ENCODE measurements at places on chromosomes 2 and 18.

DNA sequence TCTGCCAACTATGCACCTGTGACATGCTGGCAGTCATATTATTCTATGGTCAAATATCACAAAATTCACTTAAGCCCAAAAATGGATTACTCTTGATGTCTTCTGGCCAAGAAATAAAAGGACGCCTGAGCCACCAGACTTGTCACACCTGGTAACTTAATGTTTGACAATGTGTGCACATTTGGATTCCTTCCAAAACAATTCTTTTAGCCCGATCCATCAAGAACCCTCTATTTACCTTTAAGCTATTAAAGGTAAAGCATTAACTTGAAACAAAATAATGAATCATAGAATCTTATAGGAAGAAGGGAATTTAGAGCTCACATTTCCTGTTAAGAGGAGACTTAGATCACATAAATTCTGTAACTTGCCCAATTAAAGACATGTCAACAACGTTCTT lies 46.5 kb upstream of the NFU1 start:
- DNase-seq, result no peak

DNA sequence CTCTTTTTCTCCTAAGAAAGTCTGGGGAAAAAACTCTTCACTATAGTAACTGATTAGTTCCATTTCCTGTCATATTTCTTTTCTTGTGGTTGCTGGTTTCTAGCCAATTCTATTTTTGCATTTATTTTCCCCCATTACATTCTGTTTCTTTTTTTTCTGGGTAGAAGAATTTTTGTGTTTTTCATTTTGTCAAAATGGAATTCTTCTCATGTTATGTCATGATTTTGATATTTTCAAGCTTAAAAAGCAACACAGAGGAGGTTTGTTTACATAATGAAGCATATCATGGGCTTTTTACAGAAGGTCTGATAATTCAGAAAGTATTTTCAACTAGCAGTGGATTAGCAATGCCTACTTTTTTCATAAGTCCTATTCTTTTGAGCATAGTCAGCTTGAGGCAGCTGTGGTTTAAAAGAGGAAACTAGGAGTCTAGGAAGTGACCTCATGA lies 102.0 kb downstream of the MAP2 start:
- DNase-seq, result no peak

DNA sequence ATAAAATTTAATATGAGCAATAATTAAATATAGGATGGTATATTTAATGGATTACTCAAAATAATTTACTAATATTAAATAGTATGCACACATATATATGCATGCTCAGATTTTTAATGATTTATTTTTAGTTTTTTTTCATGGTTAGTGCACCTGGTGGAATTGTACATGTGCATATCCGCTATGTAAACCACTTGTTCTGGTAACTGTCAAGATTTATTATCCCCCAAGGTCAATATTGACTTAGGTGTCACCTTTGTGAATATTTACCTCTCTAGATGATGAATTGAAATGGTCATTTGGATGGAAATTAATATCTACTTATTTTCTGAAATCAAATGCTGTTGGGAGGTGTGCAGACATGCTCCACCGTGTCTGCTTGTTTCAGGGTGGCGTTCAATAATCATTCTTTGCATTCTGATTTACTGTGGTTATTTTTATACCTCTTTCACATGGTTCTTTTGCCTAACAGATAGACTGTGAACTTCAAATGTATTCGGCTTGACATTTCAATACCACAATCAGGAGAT lies 14.7 kb downstream of the CNTNAP5 start:
- DNase-seq, result no peak

DNA sequence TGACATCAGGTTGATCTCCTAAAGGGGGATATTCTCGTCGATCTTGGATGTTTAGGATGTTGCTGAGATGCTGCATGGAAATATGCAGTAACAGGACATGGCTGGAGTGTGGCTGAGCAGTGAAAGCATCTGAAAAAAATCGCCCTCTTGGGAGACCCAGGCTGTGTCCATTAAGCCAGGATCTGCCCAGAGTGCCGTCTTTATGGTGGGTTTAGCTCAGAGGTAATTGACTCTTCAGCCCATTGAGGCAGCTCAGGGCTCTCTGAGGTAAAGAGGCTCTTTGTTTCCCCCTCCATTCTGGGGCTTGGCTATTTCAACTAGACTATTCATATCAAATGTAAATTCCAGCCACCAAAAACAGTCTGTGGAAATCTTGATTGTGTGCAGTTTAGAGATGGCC lies 26.5 kb downstream of the OSBPL6 start:
- no peak for DNase-seq

DNA sequence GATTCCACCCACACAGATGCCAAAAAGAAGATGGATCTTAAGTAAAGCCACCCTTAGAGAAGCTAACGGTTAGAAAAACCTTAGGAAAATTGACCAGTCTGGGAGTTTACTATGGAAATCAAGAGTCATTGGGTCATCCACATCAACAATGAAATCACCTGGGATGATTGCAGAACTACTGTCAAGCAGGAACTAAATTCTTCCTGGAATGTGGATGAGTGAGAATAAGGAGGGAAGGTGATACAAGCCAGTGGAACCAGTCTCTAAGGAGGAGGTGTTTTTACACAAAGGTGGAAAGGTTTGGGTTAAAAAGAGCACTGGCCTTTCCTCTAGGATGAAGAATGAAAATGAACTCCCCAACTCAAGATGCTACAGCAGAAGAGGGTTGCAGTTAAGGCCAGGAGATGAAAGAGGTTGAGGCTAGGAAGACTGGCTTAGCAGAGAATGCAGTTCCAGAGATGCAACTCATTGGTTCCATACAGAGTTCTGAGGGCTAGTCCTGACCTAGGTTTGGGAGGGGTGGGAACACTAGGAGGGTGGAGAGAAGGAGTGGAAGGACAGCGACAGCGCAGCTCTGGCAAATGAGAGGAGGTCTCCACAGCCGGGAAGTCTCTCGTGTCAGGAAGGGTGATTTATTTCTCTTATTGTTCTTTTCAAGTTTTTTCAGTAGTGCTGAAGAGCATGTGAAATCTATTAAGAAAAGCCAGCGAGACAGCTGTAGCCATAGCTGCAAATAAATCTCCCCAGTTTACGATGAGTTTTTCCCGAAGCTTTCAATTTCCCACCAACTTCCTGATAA lies 27.7 kb upstream of the KDM3A start:
- DNase-seq, result no peak

DNA sequence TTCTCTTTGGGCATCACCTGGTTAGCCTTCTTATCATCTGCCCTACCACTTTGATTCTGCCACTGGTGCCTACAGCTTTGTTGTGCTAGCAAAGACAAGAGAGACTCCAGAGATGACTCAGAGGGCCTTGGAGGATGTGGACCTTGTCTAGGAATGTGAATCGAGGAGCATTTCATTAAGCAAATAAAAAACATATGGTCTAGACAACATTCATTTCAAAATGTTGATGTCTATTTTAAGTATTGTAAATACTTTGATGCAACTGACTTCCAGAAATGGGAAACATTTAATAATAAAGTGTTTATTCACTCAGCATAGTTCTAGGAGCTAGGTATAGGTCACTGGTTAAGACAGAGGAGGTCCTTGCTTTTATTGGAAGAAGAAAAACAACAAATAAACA lies 195.5 kb downstream of the CDCA7 start:
- DNase-seq, result no peak

- no peak for DNase-seq
Observed at GRCh38 chr2:235510318-235510717, 16.5 kb downstream of the AGAP1 start.
